ENCODE measurements at places on chromosomes 7 and 10.

- no peak for DNase-seq
Measured at GRCh38 chr10:99906470-99906869, 103.3 kb downstream of the DNMBP start.

DNA sequence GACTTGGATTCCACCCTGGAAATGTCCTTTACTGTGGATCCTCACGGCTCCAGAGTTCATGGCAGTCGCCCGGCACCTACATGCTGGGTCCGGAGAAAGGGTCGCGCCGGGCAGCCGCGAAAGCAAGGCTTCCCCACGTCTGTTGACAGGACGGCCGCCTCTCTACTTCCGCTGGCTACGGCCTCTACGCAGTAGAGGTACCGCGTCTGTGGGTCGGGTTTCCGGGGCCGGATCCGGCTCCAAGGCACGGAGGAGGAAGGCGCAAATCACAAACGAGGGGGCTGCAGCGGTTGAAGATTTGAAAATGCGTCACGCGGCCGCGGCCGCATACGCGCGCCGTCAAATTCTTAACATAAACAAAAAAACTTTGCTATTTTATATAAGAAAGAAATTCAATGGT lies 649.6 kb downstream of the REEP3 start:
- no peak for DNase-seq

DNA sequence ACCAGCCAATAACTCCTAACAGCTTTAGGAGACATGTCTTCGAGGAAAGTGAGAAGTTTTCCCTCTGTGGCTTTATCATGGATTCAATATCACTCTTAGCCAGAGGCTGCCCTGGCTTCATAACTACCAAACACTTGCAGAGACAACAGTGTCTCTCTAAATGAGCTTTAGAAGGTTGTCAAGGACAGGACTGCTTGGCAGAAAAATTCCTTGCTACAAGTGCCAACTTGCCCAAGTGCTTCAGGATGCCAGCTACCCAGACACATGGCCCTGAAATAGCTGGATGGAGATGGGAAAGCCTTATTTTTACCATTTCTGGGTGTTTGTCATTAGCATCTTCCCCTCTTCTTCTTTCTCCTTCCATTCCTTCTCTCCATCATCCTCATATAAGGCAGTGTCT lies 137.1 kb upstream of the MDFIC start:
- DNase-seq = no peak

DNA sequence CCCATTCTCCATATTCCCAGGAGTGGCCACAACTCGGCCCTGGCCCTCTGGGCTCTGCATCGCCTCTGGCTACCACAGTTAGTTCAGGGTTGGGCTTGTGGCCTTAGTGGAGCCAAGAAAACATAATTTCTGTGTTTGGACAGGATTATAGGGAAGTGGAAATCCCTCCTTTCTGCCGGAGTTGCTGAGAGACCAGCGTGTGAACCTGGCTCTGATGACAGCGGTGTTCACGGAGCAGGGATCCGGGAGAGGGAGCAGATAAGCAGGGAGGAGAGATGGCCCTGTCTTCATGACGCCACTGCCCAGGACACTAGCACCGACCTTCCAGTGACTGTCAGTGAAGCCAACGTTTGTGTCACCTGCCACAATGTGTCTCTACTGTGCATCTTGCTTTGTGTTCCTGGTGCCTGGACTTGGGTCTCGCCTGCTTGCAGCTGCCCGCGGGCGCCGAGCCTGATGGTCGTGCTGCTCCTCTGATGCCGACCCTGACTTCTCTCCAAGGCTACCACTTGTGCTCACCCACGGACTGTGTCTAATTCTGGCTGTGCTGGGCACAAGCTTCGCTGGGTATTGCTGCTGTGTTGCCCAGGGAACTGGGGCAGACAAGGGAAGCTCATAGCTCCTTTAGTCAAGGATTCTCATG lies 67.0 kb upstream of the VIPR2 start:
- DNase-seq = no peak

DNA sequence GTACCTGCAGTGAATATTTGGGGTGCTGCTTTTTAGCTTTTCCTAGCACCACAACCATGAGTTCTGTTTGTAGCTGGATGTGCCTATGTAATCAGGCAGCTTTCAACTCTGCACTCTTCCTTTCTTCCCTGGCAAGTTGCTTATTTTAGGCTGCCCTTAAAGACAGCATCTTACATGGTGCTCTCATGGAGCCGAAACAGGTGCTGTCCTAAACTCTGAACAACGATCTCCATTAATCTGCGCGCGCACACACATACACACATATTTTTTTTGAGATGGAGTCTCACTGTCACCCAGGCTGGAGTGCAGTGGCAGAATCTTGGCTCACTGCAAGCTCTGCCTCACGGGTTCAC lies 9.1 kb downstream of the RPS24 start:
- no peak for DNase-seq

DNA sequence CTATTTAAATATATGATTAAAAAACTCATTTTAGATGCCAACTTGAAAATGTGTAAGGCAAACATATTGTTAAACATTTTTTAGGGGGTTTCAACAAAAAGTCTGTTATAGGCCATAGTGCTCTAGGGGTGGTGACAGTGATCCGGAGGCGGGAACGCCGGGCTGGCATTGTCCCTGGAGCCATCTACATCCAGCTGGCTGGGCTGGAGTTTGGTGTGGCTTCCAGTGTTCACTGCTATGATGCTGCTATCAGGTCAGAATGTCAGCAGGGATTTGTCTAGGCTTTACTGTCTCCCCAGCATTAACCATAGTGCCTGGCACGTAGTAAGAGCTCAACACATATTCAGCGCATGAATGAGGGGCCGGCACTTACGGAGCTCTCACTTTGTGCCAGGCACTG lies 1.9 kb upstream of the SLC18A2 start:
- DNase-seq = no peak

- no peak for DNase-seq
Measured at GRCh38 chr10:11874568-11875493, 51.7 kb downstream of the PROSER2 start.

DNA sequence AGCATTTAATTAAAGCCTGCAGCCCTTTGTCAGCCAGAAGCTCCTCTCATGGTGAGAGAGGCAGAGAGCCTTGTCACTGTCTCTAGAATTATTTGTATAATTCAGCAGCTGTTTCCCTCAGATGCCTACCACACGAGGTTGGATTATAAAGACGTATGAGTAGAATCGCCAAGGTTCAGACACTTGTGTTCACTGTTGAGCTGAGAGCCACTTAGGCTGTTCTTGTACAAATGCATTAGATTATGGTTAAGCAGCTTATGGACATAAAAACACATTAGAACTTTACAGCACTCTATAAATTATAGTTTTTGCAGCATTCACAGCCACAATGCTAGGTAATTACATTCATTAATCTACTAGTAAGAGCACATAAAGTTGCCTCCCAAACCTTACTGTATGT lies 282.6 kb downstream of the AUTS2 start:
- no peak for DNase-seq

DNA sequence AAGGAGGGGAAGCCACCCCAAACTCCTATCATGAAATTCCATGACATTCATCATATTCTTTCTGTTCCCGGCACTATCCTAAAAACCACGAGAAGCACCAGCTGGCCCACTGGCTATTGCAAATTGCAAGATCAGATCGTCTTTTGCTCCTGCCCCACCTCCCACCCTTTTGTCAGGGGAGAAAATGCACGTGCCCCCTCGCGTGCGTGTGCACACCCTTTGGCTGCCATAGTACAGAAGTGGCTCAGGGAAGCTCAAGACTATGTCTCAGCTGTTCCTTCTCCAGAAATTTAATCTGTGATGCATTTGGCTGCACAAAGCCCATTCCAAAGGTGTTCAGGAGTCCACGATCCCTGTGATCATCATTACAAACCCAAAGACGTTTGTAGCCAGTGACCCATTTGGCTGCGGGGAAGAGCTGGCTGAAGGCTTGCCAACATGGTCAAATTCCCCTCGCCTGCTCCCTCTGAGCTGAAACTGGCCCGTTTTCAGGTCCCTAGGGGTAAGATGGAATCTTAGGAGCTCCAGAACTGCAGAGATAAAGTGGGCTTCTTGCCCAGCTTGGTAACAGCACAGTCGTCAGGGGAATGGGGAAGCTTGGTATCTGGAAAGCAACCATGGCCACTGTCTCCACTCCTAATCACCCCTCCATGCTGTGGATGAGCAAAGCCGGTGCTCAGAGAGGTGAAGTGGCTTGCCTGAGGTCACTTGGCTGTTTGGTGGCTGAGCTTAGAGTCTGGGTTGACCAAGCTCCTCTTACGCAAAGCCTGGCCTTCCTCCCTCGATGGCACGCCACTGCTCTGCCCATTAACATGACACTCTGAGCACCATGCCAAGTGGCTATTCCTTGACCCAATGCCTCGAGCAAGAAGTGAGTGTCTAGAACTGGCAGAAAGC lies 155.4 kb downstream of the NEURL1 start:
- no peak for DNase-seq

GRCh38 chr10:124892031-124892430 lies 49.9 kb upstream of the ZRANB1 start:
- no peak for DNase-seq

- DNase-seq = no peak
Measured at GRCh38 chr7:111108496-111108895, 17.6 kb downstream of the LRRN3 start.

DNA sequence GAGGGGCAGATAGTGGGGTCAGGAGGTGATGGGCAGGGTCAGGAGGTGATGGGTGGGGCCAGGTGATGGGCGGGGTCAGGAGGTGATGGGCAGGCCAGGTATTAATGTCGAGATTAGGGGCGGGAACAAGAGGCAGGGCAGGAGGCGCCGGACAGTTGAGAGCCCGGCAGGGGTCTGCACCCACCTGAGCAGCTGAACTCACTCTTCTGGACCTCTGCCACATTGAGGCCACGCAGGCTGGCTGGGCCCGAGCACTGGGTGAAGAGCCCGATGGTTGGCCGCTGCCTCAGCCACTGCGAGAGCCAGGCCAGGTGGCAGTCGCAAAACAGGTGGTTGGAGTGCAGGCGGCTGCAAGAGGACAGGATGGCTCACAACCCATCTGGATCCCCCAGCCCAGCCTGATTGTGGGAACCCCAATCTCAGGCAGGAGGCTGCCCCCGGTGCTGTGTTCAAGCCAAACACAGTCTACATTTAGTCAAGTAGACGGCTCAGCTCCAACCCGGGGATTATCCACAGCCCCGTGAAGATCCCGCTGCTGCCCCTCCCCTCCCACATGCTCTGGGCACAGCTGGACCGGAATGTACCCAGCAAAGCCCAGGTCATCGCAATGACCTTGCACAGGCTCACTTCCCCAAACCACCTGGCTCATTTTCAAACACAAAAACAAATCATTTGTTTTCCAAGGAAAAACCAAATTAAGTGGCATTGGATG lies 122.3 kb downstream of the SLIT1 start:
- DNase-seq = no peak

DNA sequence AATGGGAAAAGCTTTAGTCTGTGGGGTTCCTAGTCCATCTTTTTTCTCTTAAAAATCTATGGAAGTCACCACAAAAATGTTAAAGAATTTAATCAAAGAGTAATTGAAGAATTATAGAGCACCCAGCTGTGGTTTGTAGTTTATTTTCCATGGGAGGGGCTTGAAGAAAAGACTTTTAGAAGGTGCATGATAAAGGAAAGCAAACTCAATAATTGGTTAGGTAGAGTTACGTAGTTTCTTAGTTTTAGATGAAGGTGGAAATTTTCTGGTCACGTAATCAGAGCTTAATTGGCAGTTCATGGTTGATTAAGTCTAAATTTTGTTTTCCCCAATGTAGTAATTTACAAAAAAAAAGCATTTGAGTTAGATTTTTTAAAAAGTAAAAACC lies 724 bp downstream of the ZNF107 start:
- no peak for DNase-seq

- DNase-seq = no peak
Measured at GRCh38 chr7:101168412-101169049, 3.2 kb upstream of the VGF start.

DNA sequence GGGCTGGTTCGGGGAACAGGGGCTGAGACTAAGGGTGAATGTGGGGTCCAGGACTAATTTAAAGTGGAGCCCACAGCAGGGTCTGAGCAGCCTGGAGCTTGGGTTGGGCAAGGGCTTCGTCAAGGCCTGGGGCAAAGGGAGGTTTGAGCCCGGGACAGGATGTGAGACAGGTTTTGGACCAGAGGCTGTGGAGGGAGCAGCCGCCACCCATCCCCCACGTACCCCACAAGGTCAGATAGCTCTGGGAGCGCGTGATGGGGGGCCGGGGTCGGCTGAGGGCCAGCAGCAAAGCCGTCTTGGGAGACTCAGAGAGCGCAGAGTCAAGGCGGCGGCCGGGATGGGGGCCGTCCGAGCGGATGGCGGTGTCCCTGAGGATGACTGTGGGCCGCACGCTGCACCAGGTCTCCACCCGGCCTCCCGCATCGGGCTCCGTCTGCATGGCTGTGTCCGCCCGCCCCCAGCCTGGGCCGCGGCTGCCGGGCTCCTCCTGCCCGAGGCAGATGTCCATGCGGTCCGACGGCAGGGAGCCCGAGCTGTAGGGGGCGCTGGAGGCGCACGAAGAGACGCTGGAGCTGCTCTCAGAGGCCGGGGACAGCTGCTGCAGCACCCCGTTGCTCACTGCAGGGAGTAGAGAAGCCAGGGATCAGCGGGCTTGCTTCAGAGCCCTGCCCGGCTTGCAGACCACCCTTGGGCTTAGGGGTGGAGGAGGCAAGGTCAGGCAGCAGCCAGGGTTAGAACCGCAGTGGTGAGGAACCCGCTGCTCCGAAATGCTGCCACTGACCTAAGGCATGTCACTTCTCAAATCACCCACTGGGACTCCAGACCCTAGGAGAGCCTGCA lies 12.1 kb downstream of the PDZD7 start:
- peak; percentile 56 for DNase-seq

DNA sequence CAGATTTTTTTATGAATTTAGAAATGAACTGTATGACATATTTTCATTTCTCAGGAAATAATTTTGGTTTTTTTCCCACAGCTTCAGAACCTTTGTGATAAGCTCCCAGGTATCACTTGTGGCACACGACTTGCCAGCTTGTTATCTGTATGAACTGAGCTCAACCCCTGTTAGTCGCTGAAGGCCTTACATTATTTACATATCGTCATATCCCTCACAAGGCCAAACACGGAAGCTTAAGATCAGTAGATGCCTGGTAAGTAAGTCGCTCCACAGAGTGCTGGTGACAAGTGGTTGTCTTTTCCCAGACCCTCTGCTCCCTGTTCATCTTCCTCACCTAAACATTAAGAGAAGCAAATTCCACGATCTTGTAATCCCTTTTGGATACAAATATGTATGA lies 55.2 kb downstream of the RAPGEF5 start:
- no peak for DNase-seq

DNA sequence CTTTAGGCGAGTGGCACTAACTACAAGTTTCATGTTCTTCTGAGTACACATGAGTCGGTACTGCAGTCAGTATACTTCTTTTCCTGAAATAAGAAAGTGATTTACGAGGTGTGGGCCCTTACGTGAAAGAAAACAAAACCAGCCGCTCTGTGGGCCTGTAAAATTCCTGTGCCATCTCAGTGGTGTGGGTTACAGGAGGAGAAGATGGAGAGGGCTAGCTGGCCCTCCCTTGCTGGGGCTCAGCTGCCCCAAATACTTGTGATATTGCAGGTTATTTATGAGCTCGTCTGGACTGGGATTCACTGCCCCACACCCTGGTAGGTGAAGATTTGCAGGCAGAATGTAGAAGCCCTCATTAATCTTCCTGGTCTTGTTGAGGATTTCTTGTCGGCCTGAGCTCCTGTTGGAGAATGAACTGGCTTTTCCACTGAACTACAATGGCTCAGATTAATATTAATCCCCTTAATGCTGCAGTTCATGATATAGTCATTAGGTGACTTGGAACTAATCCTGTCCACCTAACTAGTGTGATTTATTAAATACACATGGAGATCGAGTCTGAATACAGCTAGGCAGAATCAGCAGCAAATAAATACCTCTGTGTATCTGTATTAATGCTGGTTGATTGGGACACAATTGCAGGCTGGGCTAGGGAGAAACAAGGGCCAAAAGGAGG lies 68.0 kb downstream of the GBF1 start:
- DNase-seq = no peak
